ENCODE measurements at places on chromosomes 4 and X.
A peak's percentile ranks its signal among the peaks of the same experiment; 100 is the strongest.

GRCh38 chr4:36006226-36006625, 238.1 kb downstream of the ARAP2 start:
- DNase-seq = no peak

- DNase-seq = no peak
Observed at GRCh38 chr4:8118035-8118434, 40.6 kb downstream of the ABLIM2 start.

DNA sequence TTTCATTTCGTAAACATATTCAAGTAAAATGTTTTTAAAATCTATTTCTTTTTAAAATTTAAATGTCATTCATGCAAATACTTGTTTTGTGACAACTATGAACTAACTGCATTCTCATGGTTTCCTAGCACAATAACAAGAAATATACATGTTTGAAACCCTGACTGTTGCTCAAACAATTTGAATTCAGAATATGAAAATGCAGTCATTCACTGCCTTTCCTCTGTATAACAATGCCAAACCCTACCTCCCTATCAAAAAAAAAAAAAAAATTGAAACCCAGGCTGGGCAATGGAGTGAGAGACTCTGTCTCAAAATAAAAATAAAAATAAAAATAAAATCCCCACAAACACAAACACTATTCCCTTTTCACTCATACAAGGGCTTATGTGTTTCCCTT, 42.1 kb downstream of the MAB21L2 start:
- DNase-seq = no peak

GRCh38 chrX:71540801-71541200, 7.9 kb downstream of the OGT start:
- no peak for DNase-seq

GRCh38 chr4:3414421-3415279, 27.1 kb upstream of the HGFAC start:
- no peak for DNase-seq

- DNase-seq = no peak
Observed at GRCh38 chr4:141425124-141425523, 204.4 kb downstream of the ZNF330 start.

DNA sequence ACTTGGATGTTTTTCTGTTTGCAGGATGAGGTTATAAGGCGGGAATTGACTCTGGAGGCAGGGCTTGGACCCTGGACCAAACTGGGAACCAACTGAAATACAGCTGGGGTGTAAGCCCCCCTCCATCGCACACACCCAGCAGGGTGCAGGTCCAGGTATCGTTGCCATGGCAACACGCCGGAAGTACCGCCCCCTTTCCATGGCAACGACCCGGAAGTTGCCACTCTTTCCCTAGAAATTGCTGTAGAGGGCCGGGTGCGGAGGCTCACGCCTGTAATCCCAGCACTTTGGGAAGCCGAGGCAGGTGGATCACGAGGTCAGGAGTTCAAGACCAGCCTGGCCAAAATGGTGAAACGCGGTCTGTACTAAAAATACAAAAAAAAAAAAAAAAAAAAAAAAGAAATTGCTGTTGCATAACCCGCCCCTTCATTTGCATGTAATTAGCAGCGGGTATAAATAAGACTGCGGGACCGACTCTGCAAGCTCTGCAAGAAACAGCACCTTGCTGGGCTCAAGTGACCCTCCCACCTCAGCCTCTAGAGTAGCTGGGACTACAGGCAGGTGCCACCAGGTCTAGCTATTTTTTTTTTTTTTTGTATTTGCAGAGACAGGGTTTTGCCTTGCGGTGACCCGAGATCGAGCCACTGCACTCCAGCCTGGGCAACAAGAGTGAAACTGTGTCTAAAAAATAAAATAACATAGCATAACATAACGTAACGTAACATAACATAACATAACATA, 139.6 kb downstream of the CRLF2 start:
- no peak for DNase-seq

GRCh38 chr4:169621731-169622492, 1.5 kb downstream of the CLCN3 start:
- DNase-seq = no peak

GRCh38 chr4:130485371-130485770, 1389.4 kb downstream of the C4orf33 start:
- DNase-seq = no peak

- no peak for DNase-seq
Observed at GRCh38 chrX:110042496-110042895, 39.6 kb downstream of the TMEM164 start.

DNA sequence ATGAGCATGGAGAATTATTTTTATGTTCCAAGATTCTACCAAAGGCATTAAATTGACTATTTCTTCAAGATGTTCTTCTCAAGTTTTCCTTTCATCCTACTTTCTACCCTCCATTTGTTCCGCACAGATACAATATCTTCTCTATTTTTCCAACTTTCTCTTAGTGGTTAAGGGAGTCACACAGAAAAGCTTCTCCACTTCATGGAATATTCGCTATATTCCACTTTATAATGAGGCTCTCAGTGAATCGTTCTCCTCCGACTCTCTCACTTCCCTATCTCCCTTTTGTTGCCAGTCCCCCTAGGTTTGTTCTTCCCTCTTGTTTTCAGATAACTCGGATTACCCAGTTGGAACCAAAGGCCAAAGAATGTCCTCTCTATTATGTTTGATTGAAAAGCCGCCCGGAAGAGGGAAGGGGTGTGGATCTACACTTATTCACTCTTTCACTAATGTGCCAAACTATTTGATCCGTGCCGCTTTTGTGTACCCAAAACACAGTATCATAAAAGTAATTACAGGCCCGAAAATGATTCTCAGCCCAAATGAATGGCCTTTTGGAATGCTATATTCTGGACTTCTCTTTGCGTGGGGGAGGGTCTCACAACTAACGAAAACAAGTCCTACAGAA, 1.2 kb downstream of the SH3D19 start:
- peak; percentile 10 for DNase-seq

DNA sequence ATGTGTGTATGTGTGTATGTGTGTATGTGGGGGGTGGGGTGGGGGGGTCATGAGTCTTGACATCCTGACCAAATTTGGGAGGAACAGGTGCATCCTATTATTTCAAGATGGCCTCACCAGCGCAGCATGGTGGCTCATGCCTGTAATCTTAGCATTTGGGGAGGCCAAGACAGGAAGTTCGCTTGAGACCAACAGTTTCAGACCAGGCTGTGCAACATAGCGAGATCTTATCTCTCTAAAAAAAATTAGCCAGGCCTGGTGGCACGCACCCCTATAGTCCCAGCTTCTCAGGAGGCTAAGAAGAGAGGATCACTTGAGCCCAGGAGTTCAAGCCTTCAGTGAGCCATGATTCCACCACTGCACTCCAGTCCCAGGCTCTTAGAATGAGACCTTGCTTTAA, 47.0 kb upstream of the DHRSX start:
- DNase-seq = no peak

Measured in body of pancreas (tissue), 4 donors.